Trophoblast cell (in vitro differentiated cells and primary cell): ENCODE measurements at places on chromosomes 6 and 20.

DNA sequence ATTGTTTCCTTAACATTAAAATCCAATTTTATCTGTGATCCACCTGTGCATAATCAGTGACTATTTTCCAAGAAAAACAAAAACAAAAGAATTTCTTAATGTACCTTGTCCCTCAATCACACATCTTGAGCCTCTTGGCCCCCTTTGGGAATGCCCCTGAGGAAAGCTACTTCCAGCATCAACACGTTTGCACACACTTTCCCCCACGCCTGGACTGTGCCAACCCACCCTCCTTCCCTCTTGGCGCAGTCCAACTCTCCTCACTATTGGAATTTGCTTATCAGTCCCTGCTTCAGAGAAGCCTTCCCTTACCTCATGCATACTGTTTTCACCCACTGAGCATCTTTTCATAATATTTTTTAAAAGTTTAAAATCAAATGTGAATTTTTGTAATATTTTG, 389.4 kb upstream of the NRSN1 start:
- DNase-seq: no peak

DNA sequence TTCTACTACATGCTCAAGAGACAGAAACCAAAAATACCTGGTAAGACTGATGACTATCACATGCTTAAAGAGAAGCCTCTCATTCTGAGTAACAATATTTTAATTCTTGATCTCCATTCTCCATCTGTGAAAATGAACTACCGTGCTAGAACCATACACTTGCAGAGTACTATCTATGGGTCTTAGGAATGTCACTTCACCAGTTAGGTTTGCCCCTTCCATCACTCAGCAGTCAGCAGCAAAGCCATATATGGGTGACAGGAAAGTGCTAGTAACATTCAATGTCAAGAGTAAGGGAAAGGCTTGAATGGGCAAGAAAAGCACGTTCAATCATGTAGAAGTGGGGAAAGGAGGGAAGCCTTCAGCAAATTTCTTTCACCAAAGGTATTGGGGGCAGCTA, 2.3 kb downstream of the DNAAF9 start:
- DNase-seq: peak; percentile 64

GRCh38 chr6:48474136-48474535, 363.1 kb upstream of the PTCHD4 start:
- no peak for DNase-seq

DNA sequence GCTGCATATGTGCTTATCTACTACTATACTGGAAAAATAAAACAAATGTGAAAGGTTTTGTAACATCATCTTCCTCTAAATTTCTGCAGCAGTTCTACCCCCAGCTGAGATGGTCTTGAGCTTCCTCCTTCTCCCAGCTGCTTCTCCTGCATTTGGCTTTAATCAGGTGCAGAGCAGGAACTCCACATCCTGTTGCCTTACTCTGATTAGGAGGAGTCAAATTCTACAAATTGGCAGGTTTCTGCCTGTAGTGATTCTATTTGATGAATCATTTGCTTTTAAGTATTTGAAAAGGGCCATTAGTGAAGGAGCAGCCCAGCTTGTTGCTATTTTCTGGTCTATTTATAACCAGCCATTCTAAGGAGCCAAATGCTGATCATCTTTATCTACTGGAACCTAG, 224.5 kb downstream of the GMDS start:
- DNase-seq: no peak

- peak; percentile 30 for DNase-seq
Measured at GRCh38 chr20:17797161-17797560, 97.4 kb downstream of the BANF2 start.

- DNase-seq: no peak
Measured at GRCh38 chr6:169824021-169824420, 72.6 kb downstream of the ERMARD start.

DNA sequence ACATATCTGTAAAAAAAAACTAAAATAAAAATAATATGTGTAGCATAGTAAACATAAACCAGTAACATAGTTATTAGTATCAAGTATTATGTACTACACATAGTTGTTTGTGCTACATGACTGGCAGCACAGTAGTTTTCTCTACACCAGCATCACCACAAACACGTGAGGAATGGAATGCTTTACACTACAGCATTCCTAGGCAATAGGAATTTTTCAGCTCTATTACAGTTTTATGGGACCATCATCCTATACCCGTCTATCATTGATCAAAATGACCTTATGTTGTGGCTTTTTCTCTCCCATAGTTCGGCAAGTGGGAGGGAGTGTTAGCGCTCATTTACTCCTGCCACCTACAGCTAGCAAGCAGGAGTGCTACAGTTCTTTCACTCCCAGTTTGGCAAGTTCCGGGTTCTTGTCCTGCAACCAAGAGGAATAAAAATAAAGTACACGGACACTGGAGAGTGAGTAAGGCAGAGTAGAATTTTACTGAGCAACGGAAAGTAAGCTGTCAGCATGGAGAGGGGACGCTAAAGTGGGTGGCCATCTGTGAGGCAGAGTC, 196.8 kb upstream of the HSF2 start:
- DNase-seq: peak; percentile 77

GRCh38 chr20:64196847-64197306, 32.6 kb downstream of the MYT1 start:
- DNase-seq: no peak

- DNase-seq: no peak
Measured at GRCh38 chr20:34636648-34637047, 40.2 kb downstream of the PIGU start.

GRCh38 chr20:35307666-35308653, 15.7 kb upstream of the FAM83C start:
- DNase-seq: no peak

DNA sequence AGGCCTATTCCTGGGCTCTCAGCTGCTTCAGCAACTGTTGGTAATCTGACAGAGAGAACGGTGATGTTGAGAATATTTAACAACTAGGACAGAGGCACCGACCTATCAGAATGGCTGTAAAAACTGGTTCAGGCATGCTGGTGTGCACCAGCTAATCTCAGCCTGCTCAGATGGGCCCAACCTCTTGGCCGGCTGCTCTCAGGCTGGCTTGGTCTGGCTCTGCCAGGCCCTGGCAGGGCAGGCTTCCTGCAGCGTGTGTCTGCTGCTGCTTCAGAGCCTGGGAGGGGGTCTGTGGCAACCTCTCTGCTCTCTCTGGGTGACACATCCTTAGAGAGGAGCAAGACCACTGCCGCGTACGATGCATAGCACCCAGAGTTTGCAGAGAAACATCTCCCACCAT, 4.8 kb downstream of the SLC2A12 start:
- DNase-seq: no peak

DNA sequence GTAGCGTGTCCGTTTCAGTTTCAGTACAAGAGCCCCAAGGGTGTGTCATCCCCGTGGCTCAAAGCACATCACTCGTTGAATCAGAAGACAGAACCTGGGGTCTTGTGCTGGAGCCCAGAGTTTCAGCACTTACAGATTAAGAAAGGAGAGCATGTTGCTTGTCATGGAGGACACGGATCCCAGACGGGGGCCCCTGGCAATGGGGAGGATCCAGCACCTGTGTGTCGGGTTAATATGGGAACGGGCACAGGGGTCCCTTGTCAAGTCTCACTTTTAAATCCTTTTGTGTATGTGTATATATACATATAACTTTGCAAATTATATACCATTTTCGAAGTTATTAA, 23.4 kb downstream of the THBS2 start:
- no peak for DNase-seq

- DNase-seq: no peak
Measured at GRCh38 chr6:136655239-136656014, 105.2 kb upstream of the MAP7 start.

DNA sequence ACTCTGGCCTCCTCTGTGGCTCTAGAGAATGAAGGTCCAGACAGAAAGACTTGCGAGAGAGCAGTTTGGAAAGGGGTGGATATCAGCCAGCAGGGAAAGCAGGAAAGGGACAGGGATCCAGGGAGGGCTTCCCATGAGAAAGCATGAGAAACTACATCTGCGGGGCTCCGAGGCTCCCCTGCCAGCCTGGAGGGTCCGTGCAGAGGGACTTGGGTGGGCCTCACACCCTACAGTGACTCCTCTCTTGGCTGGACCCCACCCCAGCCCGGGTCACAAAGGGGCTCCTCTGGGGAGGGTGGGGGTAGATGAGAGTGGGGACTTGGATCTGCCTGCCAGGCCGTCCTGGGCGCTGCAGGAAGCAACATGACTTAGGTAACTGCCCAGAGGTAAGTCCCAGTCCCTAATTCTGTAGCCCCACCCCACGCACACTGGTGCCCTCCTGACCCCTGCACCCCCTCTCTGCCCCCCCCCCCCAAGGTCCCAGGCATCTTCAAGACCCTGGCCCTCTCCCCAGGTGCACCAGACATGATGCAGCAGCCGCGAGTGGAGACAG, at the start of gene TMEM239:
TSS of gene TMEM239 (plus strand) at position 335 of the 553 bp plus-strand sequence. CDS start at position 526, 191 bp downstream.
- DNase-seq: no peak

- peak; percentile 30 for DNase-seq
Measured at GRCh38 chr20:37907330-37907676, 4.4 kb downstream of the VSTM2L start.

GRCh38 chr6:14885498-14885897, 360.4 kb upstream of the JARID2 start:
- DNase-seq: no peak

DNA sequence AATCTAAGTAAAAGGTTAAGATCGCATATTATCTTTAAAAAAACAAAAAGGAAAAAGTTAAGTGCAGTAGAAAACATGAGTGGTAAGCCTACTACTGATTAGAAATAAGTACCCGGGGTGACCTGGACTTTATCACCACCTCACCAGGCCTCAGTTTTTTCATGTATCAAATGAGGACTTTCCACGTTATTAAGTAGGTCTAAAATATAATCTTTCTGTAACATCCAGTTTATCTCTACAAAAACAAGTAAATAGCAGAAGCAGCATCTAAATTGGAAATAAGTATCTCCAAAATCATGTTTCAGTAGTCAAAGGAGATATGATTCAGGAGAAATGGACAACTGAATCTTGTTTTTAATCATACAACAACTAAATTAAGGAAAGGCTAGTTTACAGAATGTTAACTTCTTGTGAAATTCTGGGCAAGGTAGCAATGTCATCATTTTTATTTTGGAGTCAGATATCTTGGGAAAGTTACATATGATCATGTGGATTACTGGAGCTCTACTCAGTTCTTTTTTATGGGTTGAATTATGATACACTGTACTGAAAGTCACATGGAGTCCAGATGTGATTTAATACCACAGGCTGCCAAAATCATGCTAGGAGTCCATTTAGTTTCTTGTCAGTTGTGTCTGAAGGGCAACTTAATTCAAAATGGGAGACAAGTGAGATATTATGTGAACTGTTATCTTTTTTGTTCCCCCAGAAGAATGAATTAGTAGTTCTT, 114.7 kb upstream of the PRL start:
- DNase-seq: no peak

- DNase-seq: no peak
Measured at GRCh38 chr6:107877968-107878367, 53.9 kb upstream of the SCML4 start.

DNA sequence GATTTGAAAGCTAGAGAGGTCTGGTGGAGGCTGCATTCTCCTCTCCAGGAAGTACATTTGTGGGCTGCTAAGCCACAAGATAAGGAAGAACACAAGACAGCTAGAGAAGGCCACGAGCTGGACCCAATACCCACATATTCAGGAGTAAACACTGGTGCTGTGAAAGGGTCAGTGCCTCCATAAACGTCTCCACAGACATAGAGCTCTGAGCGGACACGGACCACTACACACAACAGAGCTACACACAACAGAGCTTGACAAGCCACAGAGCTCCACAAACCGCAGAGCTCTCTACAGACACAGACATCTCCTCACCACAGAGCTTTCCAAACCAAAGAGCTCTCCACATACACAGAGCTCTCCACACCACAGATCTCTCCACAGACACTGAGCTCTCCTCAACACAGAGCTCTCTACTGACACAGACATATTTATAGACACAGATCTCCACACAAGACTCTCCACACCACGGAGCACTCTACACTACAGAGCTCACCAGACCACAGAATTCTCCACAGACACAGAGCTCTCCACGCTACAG, 51.9 kb downstream of the ERMARD start:
- no peak for DNase-seq

DNA sequence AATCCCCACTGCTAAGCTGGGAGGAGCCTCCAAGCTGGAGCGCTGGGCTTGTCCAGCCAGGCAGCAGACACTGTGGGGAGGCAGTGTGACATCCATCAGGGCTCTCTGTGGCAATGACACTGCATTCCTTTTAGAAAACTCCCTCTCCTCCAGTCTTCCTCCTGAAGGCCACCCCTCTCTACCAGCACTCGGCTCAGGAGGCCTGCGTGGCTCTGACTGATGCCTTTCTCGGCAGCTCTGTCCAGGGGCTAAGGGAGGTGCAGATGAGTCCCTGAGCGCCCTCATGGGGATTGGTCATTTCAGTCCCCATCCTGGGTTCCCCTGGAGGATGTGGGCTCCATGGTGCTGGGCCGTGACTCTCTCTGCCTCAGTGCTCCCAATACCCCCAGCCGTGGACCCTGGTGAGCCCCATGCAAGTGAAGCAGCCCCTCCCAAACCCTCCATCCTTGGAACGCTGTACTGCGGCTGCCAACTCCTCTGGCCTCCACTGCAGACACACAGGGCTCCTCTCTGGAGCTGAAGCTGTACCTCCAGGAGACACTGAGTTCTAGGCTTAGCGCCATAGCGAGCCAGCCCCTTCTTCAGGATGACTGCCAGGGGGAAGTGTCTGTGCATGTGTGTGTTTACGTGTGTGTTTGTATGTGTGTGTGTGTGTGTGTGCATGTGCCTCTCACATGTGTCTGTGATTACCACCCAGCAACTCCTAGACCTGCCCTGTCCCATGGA, 209.6 kb downstream of the ERMARD start:
- DNase-seq: no peak

GRCh38 chr6:96760153-96760687, 77.1 kb downstream of the GPR63 start:
- no peak for DNase-seq

DNA sequence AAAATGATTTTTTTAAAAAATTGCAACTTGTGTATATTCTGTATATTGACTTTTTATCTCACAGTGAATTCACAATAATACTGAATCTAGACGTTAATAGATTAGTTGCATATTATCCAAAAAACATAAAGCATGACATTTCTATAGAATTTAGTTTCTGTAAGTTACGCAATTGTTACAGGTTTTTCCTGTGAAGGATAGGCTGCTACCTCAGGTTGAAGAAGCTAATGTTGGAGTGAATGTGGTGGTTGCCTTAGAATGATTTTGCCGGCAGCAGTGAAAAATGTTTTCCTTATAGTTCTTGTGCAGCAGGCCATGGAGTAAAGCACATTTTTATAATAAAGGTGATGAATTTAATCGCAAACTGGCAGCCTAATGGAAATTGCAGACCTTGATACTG, 20.5 kb downstream of the QKI start:
- no peak for DNase-seq
